ACHN (cell line): ENCODE measurements at places on chromosomes 3 and 15.

- DNase-seq, result no peak
Measured at GRCh38 chr15:99092554-99093172, 12.2 kb upstream of the SYNM start.

DNA sequence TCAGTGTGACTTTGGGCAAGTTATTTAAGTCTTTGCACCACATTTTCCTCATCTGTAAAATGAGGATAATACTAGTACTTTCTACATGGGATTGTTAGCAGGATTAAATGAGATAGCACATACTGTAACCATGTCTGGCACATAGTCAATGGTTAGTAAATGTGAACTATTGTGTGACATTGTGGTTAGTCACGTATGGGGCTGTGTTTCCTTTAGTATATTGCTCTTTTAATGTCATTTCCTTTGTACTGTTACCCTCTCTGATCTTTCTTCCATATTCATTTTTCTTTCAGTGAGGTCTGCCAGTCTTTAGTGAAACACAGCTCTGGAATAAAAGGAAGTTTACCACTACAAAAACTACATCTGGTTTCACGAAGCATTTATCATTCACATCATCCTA lies 21.4 kb downstream of the OPA1 start:
- DNase-seq, result no peak

- DNase-seq, result no peak
Measured at GRCh38 chr3:126211569-126211968, 31.2 kb upstream of the ALDH1L1 start.

DNA sequence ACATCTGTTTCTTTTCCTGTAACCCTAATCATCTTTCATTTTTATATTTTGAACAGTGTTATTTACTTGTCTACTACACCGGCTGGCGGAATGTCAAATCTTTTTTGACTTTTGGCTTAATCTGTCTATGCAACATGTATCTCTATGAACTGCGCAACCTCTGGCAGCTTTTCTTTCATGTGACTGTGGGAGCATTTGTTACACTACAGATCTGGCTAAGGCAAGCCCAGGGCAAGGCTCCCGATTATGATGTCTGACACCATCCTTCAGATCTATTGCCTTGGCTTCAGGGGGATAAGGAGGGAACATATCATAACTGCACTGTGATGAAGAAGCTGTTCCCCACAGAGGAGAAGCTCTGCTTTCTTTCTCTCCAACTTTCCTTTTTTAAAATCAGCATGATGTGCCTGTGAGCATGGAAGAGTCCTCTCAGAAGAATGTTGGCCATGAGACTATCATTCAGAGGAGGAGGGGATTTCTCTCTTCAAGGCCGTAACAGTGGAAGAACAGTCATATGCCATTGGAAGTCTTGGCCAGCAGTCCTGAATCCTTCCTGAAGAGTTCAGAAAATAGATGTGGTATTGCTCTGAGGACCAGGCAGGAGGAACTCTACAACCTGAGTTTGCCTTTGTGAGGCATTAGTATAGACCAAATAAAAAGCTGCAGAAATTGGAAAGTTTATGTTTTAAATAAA lies 69.9 kb downstream of the SEC22A start:
- DNase-seq, result no peak

DNA sequence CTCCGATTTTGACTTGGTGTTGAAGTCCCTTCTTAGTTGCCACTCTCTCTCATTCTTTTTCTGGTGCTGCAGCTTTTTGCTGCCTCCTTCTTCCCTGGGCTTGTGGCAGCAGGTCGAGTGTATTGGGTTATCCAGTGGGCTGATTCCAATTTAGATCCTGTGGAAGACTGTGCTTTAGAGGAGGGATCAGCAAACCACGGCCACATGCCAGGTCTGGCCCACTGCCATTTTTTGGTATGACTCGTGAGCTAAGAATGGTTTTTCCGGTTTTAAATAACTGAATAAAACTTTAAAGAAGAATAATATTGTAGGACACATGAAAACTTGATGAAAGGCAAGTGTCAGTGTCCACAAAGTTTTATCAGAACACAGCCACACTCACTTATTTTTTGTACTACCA lies 330.5 kb downstream of the ROBO2 start:
- no peak for DNase-seq

DNA sequence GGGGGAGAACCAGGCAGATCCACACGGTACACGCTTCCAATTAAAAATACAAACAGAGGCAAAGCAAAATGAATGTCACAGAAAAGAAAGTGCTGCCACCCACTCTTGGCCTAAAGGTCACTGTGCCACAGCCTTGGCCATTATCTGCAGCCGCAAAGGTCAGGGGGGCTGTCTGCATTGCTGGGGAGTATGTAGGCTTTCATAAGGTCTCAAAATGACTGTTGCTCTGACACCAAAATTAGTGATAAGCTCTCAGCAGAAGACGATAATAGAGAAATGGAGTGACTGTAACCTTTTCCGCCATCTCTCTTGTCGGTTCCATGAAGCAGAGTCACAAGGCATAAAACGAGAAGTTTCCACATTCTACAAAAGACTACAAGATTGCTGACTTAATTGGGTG lies 374.2 kb upstream of the ICE2 start:
- no peak for DNase-seq

- peak; percentile 60 for DNase-seq
Measured at GRCh38 chr3:185225523-185225922, 28.3 kb downstream of the EHHADH start.

DNA sequence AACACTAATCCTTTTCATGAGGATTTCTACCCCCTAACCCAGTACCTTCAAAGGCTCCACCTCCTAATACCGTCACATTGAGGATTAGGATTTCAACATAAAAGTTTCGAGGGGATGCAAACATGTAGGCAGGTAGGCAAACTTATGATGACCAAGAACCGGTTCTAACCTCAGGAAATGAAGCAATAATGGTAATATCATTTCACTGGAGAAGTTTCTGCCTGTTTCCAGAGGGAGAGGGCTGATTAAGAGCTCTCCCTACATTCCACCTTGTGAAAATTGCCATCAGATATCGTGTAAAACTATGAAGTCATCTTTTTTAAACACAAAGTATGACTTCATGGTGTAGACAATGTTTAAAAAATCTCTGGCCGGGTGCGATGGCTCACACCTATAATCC lies 31.6 kb downstream of the NKIRAS1 start:
- DNase-seq, result no peak

DNA sequence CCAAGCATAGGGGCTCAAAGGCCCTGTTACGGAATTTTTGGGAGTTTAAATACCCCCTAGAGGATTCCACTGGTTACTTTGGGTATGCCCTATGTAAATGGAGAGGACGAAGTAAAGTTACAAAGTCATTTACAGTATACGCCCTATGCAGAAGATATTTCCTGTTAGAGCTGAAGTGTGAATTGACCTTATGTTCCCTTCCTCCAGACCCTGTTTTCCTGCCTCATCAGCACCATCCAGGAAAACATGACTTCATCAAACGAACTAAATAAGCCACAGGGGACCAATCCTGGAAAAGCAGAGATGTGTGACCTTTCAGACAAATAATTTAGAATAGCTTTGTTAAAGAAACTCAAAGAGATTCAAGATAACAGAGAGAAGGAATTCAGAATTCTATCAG lies 177.4 kb downstream of the SQOR start:
- DNase-seq, result no peak

- no peak for DNase-seq
Measured at GRCh38 chr3:144499001-144499930, 527.6 kb downstream of the DIPK2A start.

DNA sequence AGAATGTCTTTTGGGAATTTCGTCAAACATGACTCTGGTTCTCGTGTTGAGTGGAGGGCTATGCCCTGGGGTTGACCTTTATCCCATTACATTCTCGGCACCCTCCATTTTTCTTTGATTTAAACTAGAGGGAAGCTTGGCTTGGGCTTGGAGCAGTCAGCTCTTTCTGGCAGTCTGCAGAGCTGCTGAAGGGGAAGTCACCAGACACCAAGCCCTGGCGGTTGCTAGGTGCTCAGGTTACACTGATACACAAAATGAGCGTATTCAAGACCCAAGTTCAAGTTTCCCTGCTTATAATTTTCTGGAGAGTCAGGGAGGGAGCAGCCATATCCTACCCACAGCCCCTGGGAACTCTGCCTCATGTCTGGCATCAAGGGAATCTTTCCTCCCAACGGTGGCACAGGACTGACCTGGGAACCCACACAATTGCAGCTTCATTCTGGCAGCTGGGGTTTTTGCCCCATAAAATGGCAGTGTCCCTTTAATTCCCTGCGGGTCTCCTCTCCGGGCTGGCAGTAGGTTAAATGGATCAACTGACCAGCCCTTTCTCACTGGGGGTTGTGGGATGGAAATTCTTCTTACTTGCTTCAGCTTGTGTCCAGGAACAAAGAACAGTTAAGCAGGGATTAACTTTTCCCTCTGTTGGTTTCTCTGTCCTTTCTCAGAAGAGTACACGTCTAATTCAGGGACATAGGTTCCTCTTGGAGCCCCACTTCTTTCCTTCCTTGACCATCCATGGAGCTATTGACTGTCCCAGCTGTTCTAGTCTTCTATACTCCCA lies 110.0 kb upstream of the DLG1 start:
- DNase-seq, result no peak

GRCh38 chr3:194117104-194117845 lies 18.7 kb upstream of the HES1 start:
- DNase-seq, result no peak

DNA sequence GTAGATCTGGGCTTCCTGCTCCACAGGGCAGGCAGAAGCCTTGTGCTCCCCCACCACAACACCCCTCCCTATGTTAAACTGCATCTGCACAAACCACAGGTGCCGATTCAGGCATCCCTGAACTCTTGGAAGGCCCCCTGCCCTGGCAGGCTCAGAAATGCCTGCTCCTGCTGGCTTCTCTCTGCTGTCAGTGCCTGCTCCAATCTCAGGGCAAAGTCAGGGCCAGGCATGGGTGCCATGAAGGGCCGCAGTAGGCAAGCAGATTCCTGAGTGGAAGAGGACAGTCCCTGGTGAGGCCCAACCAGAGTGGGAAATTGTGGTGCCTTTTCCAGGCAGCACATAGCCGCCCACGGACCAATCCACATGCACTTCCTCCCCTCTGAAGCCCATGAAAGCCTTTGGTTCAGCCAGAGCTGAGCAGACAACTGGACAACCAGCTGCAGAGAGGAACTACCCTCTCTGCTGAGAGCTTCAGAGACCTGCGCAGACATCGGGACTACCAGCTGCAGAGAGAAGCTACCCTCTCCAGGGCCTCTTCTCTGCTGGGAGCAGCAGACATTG lies 13.6 kb downstream of the PRR20G start:
- DNase-seq, result no peak

DNA sequence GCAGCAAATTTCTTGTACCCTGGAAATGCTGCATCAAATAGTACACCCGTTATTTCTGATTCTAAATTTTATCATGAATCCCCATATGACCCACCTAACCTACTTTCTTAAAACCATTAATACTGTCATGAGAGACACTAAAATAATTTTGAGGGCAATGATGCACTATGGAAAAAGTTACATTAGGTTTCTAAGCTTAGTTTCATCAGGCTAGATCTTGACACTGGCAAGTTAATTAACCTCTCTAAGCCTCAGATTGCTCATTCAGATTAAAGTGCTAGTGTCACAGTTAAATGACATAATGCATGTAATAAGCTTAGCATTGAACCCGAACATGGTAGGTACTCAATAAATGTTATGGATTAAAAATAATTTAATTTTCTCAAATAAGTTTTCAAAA lies 8.2 kb downstream of the GOLIM4 start:
- no peak for DNase-seq

- DNase-seq, result no peak
Measured at GRCh38 chr3:44045476-44046275, 196.0 kb upstream of the TOPAZ1 start.

DNA sequence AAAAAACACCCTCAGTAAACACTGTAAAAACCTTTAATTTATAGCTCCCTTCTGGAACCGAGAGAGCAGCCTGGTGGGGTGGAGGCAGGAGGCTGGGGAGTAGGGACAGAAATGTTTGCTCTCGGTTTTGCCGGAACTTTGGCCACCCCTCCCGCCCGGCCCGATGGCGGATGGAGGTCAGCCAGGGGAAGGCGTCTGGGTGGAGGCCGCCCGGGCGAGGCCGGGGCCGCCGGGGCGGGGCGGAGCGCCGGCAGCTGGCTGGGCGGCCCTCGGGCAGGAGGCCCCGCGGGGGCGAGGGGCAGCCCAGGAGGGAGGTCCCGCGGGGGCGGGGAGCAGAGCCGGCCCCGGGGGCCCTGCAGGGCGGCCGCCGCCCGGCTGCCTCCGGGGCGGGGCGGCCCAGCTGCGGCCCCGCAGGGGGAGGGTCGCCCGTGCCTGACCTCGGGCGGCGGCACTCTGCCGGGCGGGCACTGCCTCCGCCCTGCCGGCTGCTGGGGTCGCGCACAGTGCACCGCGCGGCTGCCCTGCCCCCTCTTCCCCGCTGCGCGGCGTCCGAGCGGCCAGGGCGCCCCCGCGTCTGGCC lies 829 bp upstream of the SKIL start:
- DNase-seq, result peak; percentile 89

- no peak for DNase-seq
Measured at GRCh38 chr3:11306817-11307589, 34.8 kb downstream of the ATG7 start.

GRCh38 chr15:35206060-35206675 lies 121.1 kb upstream of the NANOGP8 start:
- DNase-seq, result peak; percentile 8

- no peak for DNase-seq
Measured at GRCh38 chr3:9416139-9416780, 18.8 kb downstream of the SETD5 start.
